ENCODE measurements at places on chromosomes 6 and 20.

DNA sequence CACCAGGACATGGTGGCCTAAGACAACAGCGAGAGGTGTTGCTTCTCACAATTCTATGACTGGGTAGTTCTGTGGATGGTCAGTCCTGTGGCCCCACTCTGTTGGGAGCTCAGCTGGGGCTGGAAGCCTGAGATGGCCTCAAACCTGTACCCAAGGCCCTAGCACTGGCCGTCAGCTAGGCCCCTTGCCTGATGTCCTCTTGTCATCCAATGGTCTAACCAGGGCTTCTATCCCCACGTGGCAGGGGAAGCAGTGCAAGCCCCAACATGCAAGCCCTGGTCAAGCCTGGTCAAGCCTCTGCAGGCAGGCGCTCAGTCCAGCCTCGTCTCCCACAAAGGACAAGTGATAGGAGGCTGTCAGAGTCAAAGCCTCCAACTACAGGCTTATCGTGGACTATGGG lies 196.5 kb upstream of the CST7 start:
- DNase-seq, result no peak

DNA sequence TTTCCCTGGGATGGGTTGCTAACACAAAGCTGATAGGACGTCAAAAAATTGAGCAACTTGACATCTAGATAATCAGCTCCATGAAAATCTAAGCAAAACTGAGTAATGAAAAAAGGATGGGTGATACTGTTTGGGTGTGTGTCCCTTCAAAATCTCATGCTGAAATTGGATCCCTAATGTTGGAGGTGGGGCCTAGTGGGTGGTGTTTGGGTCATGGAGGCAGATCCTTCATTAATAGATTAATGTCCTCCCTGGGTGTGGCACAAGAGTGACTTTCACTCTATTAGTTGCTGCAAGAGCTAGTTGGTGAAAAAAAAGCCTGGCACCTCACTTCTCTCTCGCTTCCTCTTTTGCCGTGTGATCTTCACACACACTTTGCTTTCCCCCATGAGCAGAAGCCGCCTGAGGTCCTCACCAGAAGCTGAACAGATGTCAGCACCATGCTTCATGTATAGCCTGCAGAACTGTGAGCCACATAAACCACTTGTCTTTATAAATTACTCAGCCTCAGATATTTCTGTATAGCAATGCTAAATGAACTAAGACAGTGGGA lies 160.9 kb downstream of the FRK start:
- no peak for DNase-seq

DNA sequence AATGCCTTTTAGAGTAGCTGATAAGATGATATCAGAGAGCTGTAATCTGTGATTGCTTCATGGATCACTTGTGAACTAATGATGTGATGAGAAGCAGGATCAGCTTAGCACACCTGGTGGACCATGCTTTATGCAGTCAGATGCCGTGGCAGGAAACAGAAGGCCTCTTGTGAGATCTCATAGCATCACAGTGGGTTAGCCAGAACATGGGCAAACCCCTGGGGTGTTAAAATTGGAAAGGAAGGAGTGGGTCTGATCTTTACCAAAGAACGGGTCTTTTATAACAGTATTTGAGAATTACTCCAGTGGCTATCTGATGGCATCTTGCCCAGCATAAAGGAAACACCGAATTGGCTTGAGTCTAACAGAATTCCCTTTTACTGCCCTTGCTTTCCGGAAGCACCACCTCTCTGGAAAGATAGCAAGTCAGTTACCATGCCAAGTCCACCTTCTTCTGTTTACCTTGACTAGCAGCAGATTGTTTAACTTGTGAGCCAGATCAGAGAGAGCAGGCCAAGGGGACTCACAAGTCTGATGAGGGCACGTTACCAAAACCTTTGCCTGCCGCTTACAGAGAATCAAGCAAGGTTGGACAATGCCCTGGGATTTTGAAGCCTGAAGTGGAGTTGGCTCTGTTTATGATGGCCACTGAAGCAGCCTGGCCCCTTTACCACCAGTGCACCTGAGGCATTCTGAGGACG lies 20.9 kb upstream of the SRF start:
- no peak for DNase-seq

DNA sequence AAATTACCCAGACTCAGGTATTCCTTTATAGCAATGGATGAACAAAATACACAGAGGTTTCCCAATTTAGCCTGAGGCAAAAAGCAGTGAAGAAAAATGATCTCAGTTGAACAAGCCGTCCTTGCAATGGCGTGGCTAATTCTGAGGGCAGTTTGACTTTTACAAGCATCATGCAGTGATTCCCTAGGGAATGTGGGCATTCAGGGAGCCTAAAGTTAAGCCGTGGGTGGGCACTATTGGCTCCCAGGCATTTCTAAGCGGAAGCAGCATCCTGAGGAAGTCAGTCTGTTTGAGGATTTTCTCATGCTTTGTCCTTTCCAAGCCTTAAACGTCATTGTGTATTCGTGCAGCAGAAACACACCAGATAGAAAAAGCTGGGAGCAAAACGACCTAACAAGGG lies 133.9 kb downstream of the MYLK4 start:
- no peak for DNase-seq

GRCh38 chr6:40328386-40328985 lies 258.7 kb downstream of the LRFN2 start:
- peak; percentile 27 for DNase-seq

All from activated CD4-positive, alpha-beta T cell treated with anti-CD3 and anti-CD28 coated beads, Interleukin-2, Interleukin-6, amounts not matched to agents 100 ng/mL and 50 ng/mL, durations not matched to agents 16 hours and 8 hours (primary cell).